ENCODE measurements at places on chromosomes 7 and 10. TPM values are rescaled to one million over a fixed set of nuclear protein-coding genes. Genes with fewer than 3 reads are reported as not detected.
A peak's percentile ranks its signal among the peaks of the same experiment; 100 is the strongest.

Gene CNPY1
- total RNA-seq: not detected

DNA sequence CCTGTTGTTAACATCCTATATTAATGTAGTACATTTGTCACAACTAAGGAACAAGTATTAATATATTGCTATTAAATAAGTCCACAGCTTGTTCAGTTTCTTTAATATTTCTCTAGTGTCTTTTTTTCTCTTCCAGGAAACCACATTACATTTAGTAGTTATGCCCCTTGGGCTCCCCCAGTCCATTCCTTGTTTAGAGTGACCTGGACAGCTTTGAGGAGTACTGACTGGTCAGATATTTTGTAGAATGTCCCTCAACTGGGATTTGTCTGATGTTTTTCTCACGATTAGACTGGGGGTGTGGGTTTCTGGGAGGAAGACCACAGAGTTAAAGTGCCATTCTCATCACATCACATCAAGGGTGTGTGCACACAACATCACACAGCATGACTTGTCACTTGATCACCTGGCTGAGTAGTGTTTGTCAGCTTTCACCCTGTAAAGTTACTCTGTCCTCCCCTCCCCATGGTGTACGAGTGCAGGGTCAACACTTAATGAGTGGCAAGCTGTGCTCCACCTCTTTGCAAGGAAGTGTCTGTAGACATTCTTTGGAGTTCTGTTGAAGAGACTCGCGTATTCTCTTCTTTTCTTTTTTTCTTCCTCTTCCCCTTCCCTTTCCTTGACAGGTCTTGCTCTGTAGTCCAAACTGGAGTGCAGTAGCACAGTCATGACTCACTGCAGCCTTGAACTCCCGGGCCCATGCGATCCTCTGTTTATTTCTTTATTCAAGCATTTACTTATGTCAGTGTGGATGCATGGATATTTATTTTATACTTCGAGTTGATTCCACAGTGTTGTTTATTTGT, 10.2 kb downstream of the LMTK2 start:
- DNase-seq: no peak

GRCh38 chr10:132977807-132978206, 35.4 kb upstream of the CFAP46 start:
- DNase-seq: peak; percentile 41

DNA sequence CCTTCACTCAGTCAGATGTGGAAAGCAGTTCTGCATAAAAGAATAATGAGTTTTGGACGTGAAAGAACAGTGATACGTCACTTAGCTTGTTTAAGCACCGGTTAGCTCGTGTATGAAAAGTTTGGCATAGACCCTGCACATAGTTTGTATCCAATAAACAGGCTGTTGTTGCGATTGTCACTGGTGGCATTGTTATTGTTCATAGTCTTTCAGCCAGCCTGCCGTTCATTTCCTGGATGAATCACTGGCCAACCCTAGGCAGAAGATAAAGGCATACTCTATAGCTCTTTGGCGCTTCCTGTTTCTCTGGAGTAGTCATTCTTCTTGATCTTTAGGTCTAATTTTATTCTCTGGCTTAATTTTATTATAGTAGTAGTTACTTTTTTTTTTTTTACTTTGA, 57.8 kb upstream of the ANKRD30A start:
- no peak for DNase-seq

DNA sequence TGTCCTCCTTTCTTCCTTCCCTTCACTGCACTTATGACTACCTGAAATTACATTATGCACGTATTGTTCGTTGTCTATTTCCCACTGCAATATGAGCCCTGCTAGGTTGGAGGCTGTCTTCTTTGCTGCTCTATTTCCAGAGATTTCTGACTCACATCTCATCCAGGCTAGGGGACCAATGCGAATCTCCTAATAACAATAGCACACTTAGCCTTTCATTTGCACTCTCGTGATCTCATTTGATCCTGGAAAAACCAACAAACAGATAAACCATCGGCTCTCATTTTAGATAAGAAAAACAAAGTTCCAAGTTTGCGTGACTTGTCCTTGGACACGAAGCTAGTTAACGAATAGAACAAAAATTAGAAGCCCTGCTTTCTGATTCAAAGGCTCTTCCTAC, 1.4 kb downstream of the ZNF438 start:
- no peak for DNase-seq

Data from sciatic nerve (tissue), 2 donors.